ENCODE measurements at places on chromosomes 1 and 21.

GRCh38 chr21:36171336-36171735 is 14.7 kb downstream of the DOP1B start:
- DNase-seq: no peak

DNA sequence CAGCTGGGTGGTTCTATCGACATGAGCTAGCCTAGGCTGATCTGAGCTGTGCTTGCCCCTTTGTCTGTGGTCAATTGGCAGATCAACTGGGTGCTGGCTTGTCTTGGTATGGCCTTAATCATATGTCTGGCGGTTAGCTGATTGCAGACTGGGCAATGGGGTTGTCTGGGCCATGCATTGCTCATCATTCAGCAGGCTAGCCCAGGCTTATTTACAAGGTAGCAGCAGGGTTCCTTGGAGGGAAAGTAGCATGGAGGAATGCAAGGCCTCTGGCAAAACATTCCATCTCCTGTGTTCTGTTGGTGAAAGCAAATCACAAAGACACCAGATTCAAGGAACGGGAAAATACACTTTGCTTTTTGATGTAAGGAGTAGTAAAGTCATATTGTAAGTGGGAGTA is 84.0 kb upstream of the IVNS1ABP start:
- no peak for DNase-seq

- DNase-seq: no peak
Observed at GRCh38 chr1:112998592-112999235, 42.7 kb upstream of the SLC16A1 start.

DNA sequence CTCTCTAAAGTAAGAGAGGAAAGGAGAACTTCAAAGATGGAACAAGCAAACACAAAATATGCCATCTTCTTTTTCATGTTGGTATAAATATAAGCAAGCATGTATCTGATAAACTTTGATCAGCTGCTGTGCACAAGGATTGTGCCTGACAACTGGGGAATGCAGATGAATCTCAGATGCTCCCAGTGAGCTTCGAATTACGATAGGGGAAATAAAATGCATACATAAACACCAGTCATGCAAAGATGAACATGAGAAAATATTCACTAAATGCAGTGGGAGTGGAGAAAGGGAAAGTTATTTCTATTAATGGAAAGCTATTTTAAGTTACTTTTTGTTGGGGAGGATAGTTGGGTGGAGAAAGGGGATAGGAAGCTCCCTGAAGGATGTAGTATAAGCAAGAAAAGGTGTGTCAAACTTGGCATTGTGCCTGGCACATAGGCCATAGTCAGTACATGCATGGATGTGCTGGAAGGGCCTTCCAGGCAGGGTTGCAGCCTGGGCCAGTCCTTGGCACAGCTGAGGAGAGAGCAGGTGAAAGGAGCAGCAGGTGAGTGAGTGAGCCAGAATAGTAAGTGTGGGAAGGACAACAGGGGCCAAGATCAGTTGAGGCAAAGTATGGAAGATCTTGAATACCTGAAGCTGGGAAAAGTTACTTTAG is 57.8 kb upstream of the PGD start:
- no peak for DNase-seq

DNA sequence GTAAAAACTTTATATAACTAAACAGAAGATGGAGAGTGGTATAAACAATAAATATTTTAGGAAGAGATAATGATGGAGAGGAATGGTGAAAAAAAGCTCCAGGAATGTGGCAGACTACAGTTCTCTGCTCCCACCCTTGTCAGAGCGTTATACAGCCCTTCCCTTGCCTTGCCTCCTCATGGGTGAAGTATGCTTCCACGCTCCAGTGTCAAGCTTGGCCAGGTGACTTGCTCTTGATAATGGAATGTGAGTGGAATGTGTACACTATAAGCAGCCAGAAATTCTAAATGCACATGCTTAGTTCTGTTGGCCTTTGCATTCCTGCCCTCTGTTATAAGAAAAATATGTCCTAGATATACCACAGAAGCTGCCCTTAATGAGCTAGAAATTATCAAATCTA is 24.7 kb upstream of the POGK start:
- no peak for DNase-seq

DNA sequence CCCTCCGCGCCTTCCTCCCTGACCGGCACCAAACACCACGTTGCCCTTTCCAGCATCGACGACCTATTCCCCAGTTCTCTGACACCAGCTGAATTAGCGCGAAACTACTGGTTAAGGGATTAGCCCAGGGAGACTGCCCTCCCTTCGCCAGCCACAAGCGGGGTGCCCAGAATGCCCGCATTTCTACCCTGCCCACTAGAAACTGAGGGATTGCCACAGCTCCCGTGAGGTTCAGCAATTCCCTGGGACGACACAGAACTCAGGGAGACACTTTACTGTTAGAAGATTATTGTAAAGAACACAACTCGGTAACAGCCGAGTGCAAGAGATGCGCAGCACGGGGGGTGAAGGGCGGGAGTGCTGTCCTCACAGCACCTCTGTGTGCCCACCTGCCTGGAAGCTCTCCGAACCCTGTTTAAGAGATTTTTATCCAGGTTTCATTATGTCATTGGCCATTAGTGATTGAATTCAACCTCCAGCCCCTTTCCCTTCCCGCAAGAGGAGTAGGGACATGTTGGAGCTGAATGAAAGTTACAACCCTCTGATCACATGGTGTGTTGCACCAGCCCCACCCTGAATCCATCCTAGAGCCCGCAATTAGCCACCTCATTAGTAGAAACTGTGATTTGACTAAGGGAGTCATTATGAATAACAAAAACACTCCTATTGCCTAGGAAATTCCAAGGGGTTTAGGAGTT is 15.8 kb upstream of the RIPPLY3 start:
- DNase-seq: no peak

GRCh38 chr1:177432897-177433296 is 262.1 kb downstream of the BRINP2 start:
- no peak for DNase-seq

GRCh38 chr1:180173451-180173850 is 18.8 kb downstream of the QSOX1 start:
- DNase-seq: no peak

DNA sequence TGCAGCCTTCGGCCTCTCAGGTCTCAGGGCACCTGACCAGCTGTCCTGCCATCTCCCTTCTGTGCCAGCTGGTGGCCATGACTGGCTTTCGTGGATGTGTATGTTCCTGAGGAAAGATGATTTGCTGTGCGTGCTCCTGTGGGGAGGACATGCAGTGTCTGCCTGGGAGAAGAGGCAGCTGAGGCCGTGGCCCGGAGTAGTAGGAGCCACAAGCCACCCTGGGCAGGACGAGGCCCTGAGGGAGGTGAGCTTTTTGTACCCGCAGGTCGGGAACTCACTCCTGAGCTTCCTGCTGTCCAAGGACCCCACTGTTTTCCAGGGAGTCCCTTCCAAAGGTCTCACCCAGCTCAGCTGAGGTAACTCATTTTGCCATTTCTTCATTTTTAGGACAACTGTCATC is 58.5 kb downstream of the PIK3CD start:
- DNase-seq: no peak

GRCh38 chr1:10242811-10243210 is 32.4 kb downstream of the KIF1B start:
- DNase-seq: no peak

DNA sequence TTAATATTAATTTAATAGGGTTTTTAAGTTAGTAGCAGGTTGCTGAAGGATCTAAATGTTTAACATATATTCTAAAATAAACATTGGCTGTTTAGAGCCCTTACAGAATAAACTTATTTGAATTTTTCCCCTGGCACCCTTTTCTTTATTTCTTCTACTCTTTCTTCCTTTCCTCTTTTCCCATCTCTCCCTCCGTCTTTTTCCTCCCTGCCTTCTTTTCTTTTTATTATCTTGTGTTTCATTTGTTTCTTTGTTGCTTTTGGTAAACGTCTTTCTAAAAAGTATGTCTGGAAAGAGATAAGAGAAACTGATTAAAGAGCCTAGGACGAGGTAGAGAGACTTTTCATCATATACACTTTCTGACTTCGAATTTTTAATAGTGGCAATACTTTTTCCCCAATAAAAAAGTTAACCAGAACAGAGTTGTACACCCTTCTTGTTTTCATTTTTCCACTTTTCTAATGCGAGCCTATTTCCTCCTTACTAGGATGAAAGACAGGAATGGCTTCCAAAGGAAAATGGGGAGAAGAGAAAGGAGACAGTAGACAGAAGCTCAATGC is 39.5 kb upstream of the ATF3 start:
- no peak for DNase-seq

GRCh38 chr1:223423641-223424233 is 30.5 kb downstream of the CCDC185 start:
- DNase-seq: no peak

GRCh38 chr1:168829876-168830275 is 100.9 kb upstream of the DPT start:
- no peak for DNase-seq
